ENCODE measurements at places on chromosomes 12 and 14.

- no peak for DNase-seq
These were observed 7.0 kb downstream of the CLEC1B start for GRCh38 chr12:9991876-9992275.

- no peak for DNase-seq
These were observed 268.5 kb upstream of the SFSWAP start for GRCh38 chr12:131442337-131442918.

DNA sequence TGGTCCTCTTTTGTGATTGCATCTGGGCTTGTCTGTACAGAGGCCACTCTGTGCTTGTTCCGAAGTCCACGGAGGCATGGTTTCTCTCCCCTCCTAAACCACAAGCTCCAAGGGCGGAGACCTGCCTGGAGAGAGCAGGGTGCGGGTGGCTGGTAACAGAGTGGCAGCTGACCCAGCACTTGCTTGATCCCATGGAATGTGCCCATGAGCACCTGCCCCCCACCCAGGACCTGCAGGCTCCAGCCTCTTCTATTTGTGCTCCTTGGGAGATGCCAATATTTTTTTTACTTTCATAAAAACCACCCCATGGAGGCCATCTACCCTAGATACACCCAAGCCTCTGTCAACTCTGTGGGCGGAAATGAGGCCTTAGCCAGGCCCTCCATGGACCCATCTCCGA is 104.7 kb downstream of the PRMT8 start:
- DNase-seq, result no peak

DNA sequence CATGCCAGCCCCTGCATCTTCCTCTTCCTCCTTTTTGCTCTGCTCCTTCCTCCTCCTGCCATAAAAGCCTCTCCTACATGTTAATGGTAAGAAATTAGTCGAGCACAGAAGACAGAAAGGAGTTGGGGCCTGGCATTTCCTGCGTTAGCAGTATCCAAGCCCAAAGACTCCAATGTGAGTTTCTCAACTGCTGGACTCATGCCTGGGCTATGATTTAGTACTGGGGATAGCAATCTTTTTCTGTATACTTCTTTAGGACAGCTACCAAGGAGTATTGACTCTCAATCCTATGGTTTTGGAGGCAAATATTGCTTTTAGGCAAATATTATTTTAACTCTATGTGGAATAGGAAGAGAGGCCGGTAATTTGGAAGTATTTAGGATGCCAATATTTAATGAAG is 18.0 kb upstream of the SLC38A4 start:
- no peak for DNase-seq

GRCh38 chr12:116099652-116100432 is 177.7 kb downstream of the MED13L start:
- no peak for DNase-seq

- DNase-seq, result no peak
These were observed 23.0 kb downstream of the MNAT1 start for GRCh38 chr14:60757567-60758002.

- DNase-seq, result no peak
These were observed 39.1 kb downstream of the NT5DC3 start for GRCh38 chr12:103801709-103802585.

GRCh38 chr12:116471544-116471943 is 87.6 kb upstream of the MAP1LC3B2 start:
- DNase-seq, result no peak

- DNase-seq, result no peak
These were observed 8.7 kb downstream of the LRP1-AS start for GRCh38 chr12:57138526-57139272.

GRCh38 chr14:94483071-94483451 is 7.1 kb upstream of the SERPINA9 start:
- no peak for DNase-seq

- DNase-seq, result no peak
These were observed 593 bp downstream of the UNC119B start for GRCh38 chr12:120710805-120711296.

- no peak for DNase-seq
These were observed 1.8 kb downstream of the SRRM4 start for GRCh38 chr12:118982984-118983761.

DNA sequence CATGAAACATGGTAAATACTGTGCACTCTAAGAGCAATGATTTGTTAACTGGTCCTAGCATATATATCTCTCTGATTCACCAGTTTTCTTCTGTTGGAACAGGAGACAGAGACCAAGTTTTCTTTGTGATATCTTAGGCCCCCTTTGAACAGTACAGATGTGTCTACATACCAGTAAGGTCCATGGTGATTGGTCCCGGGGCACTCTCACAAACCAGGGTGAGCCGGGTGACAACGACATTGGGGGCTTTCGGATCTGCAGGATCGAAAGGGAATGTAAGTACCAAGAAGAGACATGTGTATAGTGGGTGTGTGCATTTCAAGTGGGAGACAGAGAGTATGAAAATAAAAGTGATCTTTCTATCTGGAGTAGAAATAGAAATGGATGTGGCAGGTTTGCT is 11.3 kb upstream of the ERP27 start:
- no peak for DNase-seq

- no peak for DNase-seq
These were observed 48.8 kb downstream of the LRCOL1 start for GRCh38 chr12:132561427-132562156.

DNA sequence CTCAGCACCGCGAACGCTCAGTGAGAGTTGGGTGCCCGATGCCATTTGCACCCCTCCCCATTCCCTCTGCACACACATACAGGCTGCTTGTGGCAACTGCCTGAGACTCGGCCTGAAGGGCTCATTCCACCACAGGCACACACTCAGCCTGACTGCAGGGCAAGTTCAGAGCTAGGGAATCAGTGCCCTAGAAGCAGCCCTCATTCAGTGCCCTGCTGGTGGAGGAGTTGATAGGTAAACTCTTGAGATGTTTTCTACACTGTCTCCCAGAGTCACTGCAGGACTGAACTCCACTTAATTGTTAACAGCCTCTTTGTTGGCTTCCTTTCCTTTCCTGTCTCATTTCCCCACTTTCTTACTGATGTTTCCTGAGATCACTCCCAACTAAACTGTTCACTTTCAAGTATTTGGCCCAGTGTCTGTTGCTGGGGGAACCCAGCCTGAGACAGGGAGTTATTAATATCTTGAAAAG is 16.9 kb downstream of the PPP1R36 start:
- no peak for DNase-seq

DNA sequence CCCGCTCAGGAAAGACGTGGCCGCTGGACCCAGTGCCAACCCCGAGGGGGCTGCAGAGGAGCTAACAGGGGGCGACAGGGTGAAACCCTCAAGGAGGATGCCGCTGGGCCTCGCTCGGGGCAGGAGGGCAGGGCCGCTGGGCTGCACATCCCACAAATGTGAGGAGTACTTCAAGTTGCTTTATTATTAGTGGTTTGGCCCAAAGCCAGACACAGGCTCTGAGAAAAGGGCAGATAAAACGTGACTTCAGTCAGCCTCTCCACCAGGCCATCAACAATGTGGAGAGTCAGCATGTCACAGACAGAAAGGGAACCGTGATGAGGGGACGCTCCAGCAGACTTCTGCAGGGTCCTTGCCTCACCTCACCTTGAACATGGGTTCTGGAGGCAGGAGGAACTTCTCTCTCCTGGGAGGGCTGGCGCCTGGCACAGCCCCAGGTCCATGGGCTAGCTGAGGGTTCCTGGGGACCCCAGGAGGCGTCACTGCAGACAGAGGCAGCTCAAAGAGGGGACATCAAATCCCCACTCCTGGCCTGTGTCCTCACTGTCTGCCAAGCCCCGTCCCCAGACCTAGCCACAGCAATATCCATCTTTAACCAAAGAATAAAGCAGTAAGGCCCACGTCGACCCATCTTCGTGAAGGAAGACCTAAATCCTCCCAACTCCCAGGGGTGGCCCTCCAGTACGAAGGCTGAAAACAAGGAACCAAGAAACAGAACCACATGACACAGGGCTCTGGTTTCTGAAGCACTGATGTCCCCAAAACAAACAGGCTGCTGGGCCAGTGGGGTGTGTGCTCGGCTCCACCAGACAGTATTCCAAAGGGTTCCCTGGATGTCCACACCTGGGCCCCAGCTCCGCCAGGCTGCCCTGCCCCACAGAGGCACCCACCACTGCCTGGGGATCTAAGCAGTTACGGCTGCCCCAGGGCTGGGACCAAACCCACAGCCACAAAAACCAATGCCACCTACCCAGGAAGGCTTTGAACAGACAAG is 35.1 kb downstream of the CCDC85C start:
- no peak for DNase-seq

Data from stimulated activated CD4-positive, alpha-beta T cell treated with anti-CD3 and anti-CD28 coated beads, Interleukin-1b, Interleukin-23, amount 100 ng/mL, for 1 hour (primary cell).